ENCODE measurements at places on chromosomes 5 and 9.

DNA sequence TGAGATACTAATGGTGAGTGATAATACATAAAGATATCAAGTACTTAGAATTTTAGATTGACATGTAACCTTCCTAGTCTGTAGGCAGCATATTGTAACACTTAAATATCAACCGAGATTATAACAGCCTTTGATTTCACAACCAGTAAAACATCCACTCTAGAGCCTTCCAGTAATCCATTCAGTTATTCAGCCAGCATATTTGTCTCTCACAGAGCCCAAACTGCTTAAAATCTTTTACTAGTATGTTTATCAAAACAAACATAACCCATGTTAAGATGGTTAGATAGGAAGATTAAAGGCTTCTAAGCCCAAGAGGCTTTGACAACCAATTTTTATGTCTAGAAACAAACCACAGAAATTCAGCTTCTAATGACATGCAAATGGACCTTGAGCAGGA is 177.9 kb upstream of the FST start:
- DNase-seq: no peak

GRCh38 chr5:57262541-57262940 is 88.7 kb downstream of the GPBP1 start:
- DNase-seq: no peak

- DNase-seq: no peak
Observed at GRCh38 chr9:90058182-90058763, 453.5 kb downstream of the GADD45G start.

- DNase-seq: no peak
Observed at GRCh38 chr5:159097784-159098602, 1.7 kb downstream of the EBF1 start.

DNA sequence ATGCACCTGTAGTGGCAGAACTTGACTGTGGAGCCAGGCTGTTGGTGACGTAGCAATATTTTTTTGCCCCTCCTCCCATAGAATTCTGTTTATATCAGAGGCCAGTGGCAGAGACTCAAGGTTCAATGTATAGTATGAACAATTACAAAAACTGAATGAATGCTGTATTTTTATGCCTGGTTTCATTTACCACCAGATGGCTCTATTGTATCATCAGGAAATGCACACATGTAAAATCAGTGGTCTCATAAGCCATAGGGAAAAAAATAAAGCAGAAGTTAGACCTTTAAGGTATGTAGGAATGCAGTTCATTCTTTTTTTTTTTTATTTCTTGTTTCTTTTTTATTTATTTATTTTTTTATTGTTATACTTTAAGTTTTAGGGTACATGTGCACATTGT is 43.6 kb downstream of the CCDC192 start:
- DNase-seq: no peak

DNA sequence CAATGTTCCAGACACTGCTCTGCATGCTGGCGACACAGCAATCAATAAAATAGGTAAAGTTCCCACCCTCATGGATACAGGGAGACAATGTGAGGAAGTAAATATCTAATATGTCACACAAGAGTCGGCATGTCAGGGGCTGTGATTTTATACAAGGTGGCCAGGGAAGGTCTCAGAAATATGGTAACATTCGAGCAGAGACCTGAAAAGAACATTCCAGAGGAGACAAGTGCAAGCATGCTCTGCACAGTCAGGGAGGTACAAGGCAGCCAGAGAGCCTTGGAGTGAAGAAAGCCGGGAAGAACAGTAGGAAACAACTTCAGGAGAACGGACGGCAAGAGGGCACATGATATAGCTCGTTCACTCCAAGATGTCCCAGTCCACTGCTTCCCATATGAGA is 89.2 kb upstream of the ZNF462 start:
- no peak for DNase-seq

- DNase-seq: no peak
Observed at GRCh38 chr5:64700765-64701164, 10.5 kb downstream of the SHISAL2B start.

DNA sequence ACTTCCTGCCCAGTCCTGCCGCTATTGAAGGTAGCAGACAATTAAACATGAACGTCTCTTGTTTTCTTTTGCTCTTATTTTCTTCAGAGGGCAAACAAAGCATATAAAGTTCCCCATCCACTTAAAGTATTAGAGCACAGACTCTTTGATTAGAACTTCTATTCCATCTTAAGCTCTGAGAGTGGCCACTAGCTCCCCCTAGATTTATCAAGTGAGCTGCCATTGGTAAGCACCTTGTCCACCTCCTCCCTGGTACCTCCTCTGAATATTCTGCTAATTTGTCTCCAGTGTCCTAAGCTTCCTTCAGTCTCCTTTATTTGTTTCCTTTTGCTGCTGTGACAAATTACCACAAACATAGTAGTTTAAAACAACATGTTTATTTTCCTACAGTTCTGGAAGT is 264.3 kb upstream of the KCNN2 start:
- no peak for DNase-seq

- DNase-seq: no peak
Observed at GRCh38 chr5:93303291-93303691, 277.7 kb downstream of the NR2F1-AS1 start.

DNA sequence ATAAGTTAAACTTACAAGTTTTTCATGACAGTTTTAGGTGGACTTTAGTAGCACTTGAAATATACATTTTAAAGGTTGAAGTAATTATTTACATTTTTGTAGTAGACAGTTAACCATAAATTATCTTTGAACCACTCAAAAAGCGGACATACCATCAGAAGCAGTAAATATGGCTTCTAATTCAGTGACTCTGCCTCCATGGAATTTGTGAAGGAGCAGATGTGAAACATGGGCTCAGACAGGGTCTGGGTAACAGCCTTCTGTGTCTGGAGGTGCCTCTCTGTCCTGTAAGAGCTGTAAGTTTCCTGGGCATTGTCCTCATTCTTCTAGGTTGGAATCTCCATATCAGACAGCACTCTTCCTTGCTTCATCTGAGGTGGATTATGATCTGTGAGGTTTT is 12.4 kb downstream of the RLN2 start:
- DNase-seq: no peak

DNA sequence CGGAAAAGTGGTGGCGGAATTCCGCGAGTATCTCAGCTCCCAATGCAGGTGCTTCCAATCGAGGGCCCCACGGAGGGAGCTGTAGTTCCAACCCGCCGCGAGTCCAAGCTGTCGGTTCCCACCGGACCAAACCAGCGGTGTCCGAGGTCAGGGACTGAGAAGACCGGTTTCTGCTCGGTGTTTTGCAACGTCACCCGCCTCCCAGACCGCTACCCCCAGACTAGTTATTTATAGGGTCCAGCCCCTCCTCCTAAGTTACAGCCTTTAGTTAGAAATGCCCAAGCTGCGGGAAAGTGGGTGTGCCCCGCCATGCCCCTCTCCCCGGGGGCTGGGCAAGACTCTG is 677 bp upstream of the MYORG start:
- DNase-seq: no peak

DNA sequence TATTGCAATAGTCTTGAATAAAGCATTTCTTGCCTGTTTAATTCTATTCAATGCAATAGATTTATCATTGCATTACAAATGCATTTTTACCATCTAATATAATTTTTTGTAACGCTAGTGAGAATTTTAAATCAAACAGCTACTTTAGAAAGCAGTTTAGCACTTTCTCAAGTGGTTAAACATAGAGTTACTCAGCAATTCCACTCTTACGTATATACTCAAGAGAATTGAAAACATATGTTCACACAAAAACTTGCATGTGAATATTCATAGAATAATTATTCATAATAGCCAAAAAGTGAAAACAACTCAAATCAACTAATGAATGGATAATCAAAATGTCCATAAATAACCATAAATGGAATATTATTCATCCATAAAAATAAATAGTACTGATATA is 244.7 kb downstream of the TMEM167A start:
- DNase-seq: no peak

DNA sequence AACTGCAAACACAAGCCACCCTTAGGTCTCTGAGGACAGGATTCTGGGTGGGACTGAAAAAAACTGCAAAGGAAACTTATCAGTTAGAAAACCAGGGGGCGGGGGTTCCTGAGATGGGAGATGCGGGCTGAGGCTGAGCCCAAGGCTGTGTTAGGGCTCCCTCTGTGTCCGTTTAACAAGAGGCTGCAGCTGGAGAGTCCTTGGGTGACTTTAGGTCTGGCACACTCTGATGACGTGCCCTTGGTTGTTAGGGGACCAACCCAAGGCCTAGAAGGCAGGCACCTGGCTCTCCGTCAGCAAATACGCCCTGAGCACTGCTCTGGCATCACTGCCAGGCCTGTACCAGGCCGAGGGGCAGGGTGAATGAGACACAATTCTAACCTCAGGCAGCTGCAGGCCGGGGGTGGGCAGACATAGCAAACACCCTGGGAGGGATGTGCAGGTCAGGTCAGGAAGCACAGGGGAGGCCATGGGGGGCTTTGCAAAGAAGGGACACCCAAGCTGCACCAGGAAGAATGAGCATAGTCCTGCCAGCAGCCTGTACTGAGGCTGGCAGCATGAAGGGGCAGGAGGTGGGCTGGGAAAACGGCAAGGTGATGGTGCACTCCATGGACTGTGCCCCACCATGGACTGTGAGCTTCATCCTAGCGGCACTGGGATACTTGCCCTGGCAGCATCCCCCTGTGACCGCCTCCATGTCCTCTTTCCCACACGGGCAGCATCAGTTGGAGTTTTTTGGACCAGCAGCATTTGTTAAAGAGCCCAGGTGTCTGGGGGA is 137.9 kb downstream of the GABBR2 start:
- DNase-seq: no peak

- DNase-seq: no peak
Observed at GRCh38 chr5:97355775-97356174, 172.7 kb upstream of the RIOK2 start.

GRCh38 chr9:7879551-7880245 is 80.1 kb upstream of the DMAC1 start:
- no peak for DNase-seq

DNA sequence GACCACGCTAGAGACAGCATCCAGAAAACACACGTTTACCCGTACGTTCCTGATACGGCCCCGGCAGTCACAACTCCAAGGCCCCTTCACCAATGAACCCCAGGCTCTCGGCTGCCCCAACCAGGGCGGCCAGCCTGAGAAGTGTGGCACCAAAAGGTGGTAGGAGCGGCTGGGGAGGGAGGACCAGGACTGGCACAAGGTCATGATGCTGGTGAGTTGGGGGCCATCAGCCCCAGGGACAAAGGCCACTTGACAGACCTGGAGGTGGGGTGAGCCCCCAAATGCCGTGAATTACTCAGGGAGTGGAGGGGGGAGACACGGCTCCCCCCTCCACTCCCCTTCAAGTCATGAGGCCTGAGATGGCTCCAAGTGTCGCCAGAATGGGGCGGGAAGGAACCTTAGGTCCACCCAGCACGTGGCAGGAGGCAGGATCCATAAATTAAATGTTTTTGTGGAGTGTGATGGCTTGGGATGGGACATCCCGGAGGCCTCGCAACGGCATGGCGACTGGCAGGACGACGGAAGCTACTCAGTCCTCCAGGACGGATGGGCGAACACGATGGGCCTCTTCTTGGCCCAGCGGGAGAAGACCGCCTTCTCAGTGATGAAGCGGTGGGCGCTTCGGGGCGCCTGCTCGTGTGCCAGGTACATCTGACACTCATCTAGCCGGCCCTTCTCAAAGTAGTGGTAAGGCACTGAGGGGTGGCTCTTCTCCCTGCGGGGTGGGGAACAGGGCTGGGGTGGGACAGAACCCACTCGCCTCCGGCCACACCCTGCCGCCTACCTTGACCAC is 8.7 kb upstream of the ST6GALNAC6 start:
- DNase-seq: no peak

GRCh38 chr9:114606597-114607207 is 4.4 kb upstream of the TMEM268 start:
- DNase-seq: no peak

GRCh38 chr5:14316471-14316870 is 173.3 kb downstream of the TRIO start:
- no peak for DNase-seq

- DNase-seq: no peak
Observed at GRCh38 chr5:108686676-108687075, 61.0 kb upstream of the FER start.

GRCh38 chr5:78908173-78909061 is 76.7 kb downstream of the ARSB start:
- no peak for DNase-seq

DNA sequence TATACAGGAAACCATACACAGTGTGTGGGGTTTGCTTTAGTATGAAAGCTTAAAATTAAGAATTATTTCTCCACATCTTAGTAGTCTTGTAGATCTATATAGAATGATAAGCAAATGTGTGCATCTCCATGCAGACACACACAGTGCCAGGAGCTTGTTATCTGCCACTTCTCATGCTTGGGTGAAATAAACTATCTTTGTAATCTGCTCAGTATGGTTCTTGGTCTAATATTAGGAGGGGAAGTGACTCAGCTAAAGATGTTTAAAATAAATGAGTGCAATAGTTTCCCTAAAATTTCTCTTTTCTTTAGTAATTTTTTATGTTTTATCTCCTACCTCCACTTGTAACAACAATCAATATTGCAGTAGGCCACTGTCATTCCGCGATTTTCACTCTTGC is 689.6 kb downstream of the TAF11L14 start:
- DNase-seq: no peak

DNA sequence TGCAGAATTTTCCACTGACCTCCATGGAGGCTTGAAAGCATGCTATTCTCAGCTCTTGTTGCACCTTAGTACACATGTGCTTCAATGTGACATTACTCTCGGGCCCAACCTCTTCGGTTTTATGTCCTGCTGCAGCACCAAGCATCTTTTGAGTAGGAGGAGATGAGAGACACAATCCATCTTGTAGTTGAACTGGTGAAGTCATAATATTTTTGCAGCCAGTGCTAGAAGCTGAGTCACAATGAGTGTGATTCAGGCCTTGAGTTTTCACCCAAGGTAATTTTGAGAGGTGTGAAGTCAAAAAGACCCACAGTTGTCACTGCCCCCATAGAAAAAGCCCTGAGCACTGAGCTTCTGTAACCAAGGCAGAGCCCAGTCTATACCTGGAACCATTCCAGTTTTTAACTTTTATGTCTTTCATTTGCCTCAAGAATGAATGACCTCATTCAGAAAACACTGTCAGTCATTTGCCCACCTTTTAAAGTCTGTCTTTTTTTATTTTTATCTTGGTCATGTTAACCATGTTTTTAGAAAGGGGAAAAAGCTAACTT is 117.7 kb downstream of the ZNF462 start:
- no peak for DNase-seq

GRCh38 chr9:115391168-115391825 is 273.3 kb upstream of the TNC start:
- DNase-seq: no peak

DNA sequence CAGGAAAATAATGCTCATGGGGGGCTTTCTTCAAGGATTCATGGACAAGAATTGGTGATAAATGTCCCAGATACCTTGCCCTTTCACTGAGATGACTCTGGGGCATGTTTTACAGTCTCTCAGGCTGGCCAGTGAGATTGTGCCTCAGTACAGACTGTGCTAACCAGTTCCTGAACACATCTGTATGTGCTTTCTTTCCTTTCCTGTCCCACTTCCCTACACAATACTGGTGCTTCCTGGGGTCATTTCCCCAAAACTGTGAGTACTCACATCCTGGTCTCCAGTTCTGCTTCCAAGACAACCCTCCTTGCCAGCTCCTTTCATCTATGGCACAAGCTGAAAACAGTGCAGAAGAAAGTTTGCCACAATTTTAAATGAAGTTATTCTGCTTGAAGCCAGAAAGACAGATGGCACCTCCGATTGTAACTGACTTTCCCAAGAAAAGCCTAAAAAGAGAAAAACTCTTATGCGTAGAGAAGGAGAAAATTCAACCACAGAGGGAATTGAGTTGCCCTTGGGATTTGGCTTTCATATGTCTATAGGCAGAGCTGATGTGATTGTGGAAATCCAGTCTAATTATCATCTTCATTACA is 134.7 kb downstream of the DRD1 start:
- DNase-seq: no peak

GRCh38 chr9:9170439-9171134 is 1371.0 kb upstream of the DMAC1 start:
- no peak for DNase-seq
